ENCODE measurements at places on chromosomes 7 and 10.
A peak's percentile ranks its signal among the peaks of the same experiment; 100 is the strongest.

DNA sequence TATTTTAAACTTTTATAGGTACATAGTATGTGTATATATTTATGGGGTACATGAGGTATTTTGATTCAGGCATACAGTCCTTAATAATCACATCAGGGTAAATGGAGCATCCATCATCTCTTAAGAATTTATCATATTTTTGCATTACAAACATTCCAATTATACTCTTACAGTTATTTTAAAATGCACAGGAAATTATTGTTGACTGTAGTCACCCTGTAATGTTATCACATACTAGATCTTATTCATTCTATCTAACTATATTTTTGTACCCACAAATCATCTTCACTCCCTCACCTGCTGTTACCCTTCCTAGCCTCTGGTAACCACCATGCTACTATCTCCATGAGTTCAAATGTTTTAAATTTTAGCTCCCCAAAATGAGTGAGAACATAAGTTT is 56.3 kb upstream of the FAM3C start:
- DNase-seq, result no peak

- peak; percentile 50 for DNase-seq
Measured at GRCh38 chr7:25852211-25852938, 299.6 kb upstream of the NFE2L3 start.

- DNase-seq, result peak; percentile 97
Measured at GRCh38 chr10:15558136-15558535, 161.6 kb downstream of the ITGA8 start.

DNA sequence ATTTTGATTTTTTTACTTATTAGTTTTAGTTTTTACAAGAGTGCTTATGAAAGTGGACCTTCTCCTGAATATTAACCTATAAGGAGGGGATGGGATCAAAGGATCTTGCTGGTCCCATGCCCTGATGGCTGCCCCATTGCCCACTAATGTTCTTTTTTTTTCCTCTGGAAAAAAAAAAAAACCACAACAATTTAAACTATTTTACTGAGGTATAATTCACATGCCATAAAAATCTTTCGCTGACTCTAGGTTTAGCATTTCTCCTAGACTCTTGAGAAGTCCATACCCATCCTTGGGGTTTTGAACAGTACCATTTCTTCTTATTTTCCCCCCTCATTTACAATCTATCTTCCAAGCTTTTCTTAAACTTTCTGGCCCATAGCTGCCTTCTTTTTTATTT is 481.8 kb downstream of the TFEC start:
- peak; percentile 27 for DNase-seq

DNA sequence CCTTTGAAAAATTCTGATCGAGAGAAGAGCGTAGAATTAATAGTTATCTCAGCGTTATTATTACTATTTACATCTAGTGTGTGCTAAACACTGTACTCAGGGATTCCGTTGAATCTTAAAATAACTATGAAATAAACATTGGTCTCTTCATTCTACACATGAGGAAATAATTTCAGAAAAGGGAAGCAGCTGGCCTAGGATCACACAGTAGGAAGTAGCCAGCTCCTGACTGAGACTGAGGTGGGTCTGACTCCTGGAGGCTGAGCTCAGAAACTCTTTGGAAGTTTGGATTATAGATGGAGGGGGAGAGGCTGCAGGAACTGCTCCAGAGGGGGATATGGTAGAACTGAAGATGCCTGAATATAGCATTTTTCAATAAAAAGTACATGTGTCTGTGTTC is 183.9 kb upstream of the WDR11 start:
- DNase-seq, result no peak

DNA sequence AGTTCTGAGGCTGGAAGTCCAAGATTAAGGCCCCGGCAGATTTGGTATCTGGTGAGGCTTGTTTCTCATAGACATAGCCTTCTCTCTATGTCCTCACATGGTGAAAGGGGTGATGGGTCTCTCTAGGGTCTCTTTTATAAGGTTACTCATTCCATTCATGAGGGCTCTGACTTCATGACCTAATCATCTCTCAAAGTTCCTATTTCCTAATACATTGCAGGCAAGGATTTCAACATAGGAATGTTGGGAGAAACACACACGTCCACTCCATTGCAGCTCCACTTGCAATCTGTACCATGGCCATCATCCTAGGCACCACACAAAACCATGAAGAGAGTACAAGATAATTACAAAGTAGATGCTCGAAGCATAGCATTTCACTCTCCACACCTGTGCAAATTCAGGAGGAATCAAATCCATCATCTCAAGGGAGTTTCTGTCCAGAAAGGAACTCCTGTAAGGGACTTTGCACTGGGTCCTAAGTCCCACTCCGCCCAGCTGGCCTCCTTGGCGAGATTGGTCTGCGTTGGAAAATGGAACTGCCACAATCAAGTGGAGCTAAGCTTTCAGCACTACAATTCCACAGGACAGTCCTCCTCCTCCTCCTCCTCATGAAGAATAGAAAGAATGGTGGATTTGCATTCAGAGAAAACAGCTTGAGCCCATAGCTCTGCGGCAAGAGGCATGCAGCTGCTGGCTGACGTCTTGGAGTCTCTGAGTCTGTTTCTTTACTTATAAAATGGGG is 8.8 kb downstream of the DDC start:
- no peak for DNase-seq

Data from fibroblast of upper back skin (primary cell).